ENCODE measurements at places on chromosomes 4 and X. TPM values are rescaled to one million over a fixed set of nuclear protein-coding genes. Genes with fewer than 3 reads are reported as not detected.

GRCh38 chr4:8350841-8351461 lies 81.4 kb downstream of the HTRA3 start:
- DNase-seq: no peak

Gene KCND1
- 6.6 TPM for polyA plus RNA-seq

Gene TLR1
- 3.8 TPM for polyA plus RNA-seq

- DNase-seq: no peak
These were observed 146.2 kb downstream of the SPOCK3 start for GRCh38 chr4:167088115-167088514.

Gene SUPT20HL2
- polyA plus RNA-seq: 0.11 TPM

- DNase-seq: no peak
These were observed 864.4 kb upstream of the INTU start for GRCh38 chr4:126768338-126768737.

DNA sequence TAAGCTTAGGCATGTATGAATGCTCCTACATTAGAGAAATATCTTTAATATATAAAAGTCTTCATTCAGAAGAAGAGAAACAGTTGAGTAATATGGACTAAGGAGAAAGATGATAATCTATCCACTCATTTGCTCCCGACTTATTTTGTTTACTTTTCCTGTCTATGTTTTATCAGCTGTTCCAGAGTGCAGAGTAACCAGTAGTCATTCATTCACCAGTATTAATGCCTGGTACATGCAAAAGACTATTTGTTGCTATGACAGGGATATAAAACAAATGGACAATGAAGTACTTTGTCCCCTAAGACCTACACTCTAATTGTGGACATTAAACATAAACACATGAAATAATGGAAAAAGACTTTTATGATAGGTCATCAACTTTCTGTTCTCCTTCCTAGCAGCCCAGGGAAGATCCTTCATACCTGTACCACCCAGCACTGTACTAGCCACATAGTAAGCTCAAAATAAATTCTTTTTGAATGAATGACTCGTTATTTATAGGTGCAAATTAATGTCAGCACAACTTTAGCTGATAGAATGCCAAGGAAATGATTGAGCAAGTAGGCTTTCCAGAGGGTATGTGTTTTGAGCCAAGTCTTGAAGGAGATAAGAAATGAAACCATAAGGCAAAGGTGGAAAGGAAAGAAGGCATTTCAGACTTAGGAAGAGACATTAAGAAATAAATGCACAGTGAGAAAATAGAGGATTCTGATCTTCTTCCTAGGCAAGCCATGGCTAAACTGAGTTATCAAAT lies 45.0 kb upstream of the IL13RA1 start:
- no peak for DNase-seq

DNA sequence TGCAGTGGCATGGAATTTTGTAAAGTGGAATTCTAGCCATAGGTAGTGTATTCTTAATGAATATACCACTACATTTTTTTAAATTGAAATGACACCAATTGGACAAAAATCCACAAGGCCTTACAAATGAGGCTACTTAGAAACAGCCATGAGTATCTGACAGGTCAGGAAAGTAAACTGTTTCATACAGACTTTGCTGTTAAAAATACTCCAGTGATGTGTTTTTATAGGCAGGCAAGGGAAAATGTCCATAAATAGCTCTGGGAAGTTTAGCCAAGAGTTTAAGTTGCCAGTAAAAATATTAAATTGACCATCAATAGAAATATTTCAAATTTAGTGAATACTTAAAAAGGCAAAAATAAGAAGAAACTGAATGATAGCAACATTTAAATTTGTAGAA lies 41.8 kb upstream of the PDLIM5 start:
- no peak for DNase-seq

- no peak for DNase-seq
These were observed 317.1 kb upstream of the PABPC4L start for GRCh38 chr4:134518574-134519217.

- DNase-seq: peak; percentile 46
These were observed at the start of gene HPGD for GRCh38 chr4:174522183-174523024. Gene HPGD, minus strand, starts transcription at chr4:174522488. Its CDS starts 37 bp downstream, at chr4:174522451.

Gene EREG
- not detected for polyA plus RNA-seq

GRCh38 chrX:14073556-14073955 lies 43.9 kb upstream of the GEMIN8 start:
- peak; percentile 5 for DNase-seq

DNA sequence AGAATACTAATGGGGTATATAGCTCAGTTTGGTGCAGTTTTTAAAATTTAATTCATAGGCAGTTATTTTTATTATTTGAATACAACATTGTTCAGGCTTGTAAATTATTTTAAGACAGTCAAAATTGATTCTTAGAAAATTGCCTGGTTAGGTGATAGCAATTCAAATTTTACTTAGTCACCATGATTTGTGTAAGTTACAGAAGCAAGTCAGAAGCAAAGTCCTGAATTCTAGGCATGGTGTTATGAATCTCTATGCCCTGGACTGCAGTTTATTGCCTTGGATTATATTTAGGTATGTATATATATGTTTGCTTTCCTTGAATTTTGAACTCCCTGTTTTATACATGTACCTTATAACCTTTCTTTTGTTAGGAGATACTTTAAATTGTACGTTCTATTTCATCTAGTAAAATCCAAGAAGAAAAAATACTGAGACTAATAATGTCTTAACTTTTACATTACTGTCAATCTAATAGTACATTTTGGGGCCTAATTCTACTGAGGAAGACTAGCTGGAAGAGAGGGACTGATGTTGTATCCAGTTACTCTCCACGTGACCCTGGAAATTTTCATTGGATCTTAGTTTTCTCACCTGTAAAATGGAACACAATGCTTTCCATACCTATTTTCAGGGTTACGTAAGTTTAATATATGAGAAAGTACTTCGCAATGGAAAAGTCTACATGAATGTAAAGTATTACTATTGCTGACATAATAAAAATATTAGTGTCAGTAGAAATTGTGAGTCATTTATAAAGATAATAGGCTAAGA lies 25.1 kb downstream of the RAPGEF2 start:
- DNase-seq: no peak

DNA sequence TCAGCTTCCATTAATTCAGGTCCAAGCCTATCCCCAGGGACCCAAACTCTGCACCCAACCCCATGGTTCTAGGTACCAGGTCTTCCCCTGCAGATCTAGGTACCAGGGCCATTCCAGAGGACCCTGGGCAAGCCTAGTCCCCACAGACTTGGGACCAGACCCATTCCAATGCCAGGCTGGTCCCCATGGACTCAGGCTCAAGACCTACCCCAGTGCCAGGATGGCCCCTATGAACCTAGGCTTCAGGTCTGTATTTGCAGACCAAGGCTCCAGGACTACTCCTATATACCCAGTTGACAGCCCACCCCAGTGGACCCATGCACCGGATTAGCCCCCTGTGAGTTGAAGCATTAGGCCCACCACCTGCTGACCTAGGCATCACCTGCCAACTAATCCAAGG lies 8.9 kb downstream of the MTHFD2L start:
- DNase-seq: no peak

- DNase-seq: no peak
These were observed 22.6 kb downstream of the HOPX start for GRCh38 chr4:56658528-56658927.

- DNase-seq: no peak
These were observed 38.6 kb downstream of the ADGRA3 start for GRCh38 chr4:22477136-22477812.

DNA sequence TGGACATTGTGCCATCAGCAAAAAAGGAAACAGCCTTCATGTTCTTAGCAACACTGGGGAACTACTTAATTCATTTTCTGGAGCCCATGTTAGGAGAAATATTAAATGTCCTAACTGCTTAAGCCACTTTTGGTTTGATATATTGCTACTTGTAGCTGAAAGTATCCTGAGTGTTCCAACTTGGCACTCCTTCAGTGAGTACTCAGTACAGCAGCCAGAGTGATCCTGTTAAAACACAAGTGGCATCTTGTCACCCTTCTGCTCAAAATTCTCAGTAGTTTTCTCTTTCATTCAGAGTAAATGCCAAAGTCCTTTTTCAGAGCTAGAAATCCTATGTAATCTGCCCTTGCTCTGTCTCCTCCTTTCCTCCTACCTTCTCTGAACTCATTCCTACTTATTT lies 522.0 kb downstream of the GRID2 start:
- DNase-seq: no peak

- no peak for DNase-seq
These were observed 106.4 kb upstream of the FAM241A start for GRCh38 chr4:112038861-112039260.

- no peak for DNase-seq
These were observed 72.2 kb upstream of the MXD4 start for GRCh38 chr4:2333916-2334644.

DNA sequence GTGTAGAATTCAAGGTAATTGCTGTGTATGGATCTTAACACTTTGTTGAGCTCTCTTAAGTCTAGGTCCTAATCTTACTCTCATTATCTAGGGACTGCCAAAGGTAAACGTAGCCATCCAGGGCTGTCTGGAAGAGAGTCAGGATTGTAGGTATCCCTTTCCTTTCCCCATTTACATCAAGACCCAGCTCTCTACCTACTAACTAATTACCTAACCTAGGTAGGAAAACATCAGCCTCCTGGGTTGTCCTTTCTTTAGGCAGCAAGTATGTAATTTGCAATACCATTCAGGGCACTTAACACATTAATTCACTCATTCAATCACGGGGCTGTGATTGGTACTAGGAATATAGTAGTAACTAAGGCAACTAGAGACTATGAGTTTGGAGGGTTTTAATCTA lies 15.2 kb upstream of the CPEB2 start:
- no peak for DNase-seq

DNA sequence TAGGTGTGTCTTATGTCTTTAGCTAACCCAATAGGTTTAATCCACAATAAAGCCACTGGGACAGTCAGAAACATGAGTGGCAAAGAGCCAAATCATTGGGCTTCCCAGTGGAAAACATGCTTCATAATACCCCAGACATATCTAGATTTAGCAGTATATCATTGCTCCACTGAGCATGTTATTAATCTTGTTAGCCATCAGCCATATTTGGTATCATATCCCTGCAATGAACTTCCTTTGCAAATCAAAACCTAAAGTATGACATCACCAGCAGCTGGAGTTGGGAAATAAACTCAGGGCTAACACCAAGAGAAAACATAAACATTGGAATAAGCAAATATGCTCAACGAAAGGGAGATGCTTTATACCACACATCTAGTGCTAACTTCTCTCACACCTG lies 280.8 kb upstream of the NOCT start:
- no peak for DNase-seq

Gene DCAF12L1
- 6.1 TPM for polyA plus RNA-seq

Gene TMSB15C
- polyA plus RNA-seq: 11.0 TPM

Gene TMPRSS11D
- not detected for polyA plus RNA-seq

DNA sequence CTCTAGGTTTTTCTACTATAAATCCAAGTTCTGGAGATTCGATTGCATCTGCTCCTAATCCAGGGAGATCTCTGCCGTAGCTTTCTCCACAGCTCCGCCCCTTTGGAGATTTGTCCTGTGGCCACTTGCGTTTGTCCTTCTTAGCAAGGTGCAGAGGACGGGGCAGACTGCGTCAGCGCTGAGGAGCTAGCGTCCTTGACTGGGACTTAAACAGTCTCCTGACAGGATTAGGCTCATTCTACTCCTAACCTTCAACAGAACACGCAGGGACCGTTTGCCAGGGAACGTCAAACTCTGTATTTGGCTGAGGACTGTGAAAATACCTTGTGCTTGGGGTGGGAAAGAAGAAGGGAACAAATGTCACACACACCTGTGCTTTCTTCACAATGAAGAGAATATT lies 38.6 kb downstream of the SORBS2 start:
- no peak for DNase-seq

DNA sequence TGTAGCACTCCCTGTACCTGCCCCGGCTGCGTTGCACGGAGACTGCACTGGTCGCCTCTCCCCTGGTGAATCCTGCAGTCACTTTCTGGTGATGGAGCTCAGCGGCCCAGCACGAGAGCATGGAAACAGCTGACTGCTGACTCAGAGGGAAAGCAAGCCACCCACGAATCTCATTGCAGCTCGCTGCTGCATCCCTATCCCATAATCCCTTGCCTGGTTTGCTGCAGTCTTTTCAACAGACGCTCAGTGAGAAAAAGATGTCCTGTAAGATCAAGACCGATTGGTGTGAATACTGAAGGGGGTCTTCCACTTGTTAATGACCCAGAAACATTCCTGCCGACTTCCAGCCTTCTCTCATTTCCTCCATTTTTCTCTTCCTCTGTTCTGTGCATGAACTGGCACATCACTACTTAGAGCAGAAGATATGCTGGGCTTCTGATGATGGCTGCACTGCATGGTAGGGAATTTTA lies 52.9 kb downstream of the TRIM2 start:
- DNase-seq: no peak

Gene DGKK
- 12.3 TPM for polyA plus RNA-seq

DNA sequence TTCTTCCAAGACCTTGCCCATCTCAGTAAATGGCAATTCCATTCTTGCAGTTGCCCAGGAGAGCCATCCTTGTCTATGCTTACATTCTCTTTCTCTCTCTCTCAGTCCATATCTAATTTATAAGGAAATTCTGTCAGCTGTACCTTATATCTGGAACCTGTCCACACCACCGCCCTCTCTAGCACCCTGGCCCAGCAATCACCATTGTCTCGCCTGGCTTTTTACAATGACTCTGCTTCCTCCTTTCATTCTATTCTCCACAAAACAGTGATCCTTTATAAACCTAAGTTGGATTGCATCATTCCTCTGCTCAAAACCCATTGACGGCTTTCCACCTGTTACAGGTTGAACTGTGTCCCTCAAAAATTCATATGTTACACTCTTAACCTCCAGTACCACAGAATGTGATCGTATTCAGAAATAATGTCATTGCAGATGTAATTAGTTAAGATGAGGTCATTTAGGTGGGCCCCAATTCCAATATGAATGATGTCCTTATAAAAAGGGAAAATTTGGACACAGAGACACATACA lies 31.3 kb downstream of the APBB2 start:
- DNase-seq: no peak

DNA sequence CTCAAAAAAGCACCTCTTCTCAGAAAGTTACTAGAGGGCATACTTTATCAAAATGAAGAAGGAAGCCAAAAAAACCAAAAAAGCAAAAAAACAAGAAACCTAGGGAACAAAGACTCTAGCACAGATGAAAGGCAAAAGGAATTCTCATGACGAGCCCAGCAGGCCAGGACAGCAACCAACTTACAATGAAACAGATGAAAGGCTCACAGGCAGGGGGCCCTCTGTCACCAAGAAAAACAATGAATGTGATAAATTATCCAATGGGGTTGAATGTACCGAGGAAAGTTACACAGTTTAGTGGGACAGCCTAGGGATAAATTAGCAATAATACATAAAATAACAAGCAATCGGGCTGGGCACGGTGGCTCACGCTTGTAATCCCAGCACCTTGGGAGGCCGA lies 79.0 kb downstream of the GPR82 start:
- DNase-seq: no peak

- no peak for DNase-seq
These were observed 108.9 kb downstream of the SORCS2 start for GRCh38 chr4:7301126-7301785.

DNA sequence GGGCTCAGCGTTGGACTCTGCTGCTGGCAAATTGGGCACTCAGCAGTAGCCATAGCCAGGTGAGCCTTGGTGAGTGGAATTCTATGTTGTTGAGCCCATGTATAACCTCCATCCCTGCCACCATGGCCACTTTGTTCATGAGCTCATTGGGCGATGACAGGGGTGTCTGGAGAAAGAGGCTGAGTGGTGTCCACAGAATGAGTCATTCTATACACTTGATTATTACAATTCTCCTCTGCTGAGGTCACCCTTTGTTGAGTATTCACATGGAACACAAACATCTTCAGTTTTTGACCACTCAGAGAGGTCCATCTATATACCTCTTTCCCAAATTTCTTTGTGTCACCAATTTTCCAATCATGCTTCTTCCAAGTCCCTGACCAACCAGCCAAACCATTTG lies 1341.7 kb downstream of the PCDH7 start:
- no peak for DNase-seq

GRCh38 chrX:22032506-22032905 lies 381 bp downstream of the PHEX start:
- no peak for DNase-seq
